Hematopoietic multipotent progenitor cell treated with erythropoietin and hydrocortisone succinate and interleukin-3 and kit ligand, for 8 days (in vitro differentiated cells): ENCODE measurements at places on chromosomes 7 and 10.

DNA sequence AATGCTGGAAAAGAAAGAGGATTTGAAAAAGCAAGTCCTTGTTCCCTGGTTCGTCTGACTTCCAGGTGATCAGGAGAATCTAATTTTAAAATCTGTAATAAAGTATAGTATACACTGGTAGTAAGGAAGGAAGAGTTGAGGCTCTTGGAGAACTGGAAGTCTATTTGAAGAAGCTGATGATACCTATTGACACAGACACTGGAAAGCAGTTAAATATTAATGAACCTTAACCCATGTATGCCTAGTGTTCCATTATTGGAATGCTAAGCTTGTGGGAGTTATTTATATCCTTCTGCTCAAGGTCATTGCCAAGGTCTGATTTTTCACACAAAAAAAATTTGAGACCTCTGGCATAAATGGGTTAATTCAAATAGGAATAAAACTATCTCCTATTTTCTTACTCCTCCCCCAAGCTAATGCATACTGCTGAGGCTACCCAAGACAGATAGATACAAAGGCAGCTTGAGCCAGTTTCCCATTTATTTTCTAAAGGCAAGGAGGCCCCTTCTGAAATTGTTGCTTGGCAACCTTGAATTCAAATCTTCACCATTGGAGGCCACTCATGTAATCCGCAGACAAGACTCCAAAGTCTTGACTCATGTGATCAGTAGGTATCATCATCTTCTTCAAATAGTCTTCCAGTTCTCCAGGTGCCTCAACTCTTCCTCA is 110.2 kb downstream of the FZD1 start:
- no peak for DNase-seq

- no peak for DNase-seq
These were observed 20.2 kb upstream of the TMEM178B start for GRCh38 chr7:141053626-141054025.

DNA sequence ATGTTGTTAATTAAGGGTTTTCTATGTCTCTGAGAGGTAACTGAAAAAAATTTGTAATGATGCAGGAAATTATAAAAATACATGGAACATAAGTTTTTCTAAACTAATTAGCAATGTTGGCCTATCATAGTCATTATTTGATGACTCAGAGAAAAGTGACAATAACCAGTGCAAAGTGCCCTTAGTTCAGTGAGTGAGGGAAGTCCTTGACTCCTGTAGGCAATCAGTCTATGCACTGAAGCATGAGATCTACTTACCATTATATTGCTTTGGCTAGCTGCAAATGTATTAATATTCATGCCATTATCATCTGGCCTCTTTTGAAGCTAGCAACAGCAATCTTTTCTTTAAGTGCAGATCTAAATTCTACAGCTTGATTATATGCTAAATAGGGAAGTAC is 40.6 kb downstream of the CCDC172 start:
- no peak for DNase-seq

GRCh38 chr10:51000164-51000563 is 74.1 kb upstream of the PRKG1 start:
- DNase-seq, result no peak

DNA sequence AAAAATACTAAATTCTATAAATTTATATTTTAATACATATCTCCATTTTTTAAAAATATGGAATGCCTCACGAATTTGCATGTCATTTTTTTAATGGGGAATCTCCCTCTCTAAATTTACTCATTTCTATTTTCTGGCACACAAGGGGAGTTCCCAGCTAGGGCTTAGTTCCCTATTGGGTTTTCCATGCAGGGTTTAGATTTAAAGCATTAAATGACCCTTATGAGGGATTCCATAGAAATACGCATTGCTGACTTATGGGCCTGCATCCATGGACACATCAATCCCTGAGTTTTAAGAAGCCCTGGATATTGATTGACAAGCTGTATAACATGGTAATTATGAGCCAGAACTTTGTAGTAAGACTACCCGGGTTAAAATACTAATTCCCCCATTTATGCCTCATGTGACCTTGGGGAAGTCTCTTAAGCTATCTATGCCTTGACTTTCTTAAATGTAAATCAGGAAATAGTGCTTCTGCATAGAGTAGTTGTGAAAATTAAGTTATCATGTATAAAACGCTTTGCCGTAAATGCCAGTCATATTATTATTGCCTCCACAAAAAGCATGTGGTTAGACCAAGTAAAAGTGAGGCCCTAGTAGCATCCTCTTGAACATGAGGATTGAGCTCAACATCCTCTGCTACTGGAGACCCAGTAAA is 78.8 kb upstream of the ANKRD1 start:
- no peak for DNase-seq

DNA sequence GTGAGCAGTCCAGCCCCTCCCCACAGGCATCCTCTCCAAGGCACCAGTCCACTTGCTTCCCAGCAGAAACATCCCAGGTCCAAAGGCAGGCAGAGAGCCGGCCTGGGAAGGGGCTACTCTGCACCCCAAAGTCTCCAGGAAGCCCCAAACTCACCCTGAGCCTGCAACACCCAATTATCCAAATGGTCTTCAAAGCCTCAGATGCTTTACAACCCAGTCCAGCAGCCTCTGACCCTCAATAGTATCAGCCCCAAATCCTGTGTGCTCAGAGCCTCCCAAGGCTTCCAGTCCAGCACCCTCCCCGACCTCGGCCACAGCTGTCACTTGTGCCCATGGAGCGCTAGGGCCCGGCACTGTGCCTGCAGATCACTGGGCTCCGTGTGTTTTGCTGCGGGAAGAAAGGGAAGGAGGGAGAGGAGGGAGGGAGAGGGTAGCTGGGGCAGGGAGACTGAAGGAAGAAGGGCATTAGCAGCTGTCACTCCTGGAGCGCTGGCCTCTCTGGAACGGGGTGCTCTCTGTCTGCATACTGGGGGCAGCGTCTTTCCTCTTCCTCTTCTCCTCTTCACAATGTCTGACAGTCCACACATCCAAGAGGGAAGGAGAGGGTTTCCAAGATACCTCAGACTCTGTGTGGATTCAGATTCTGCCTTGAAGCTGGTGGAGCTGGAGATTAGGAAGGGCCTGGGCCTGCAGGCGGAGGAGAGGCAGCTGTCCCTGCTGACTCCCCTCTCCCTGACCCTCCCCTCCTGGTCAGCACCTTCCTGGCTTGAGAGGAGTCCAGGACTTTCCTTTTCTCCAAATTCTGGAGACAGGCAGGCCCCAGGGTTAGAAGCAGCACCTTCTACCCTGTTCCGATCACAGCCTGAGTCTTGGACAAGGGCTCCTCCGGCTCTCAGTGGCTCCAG is 13.2 kb downstream of the CALML5 start:
- DNase-seq, result no peak

- no peak for DNase-seq
These were observed 4.0 kb downstream of the SNCG start for GRCh38 chr10:86962136-86962980.

GRCh38 chr7:39890411-39890810 is 59.6 kb upstream of the CDK13 start:
- DNase-seq, result no peak

GRCh38 chr10:92091965-92092364 is 168.4 kb downstream of the BTAF1 start:
- DNase-seq, result no peak

DNA sequence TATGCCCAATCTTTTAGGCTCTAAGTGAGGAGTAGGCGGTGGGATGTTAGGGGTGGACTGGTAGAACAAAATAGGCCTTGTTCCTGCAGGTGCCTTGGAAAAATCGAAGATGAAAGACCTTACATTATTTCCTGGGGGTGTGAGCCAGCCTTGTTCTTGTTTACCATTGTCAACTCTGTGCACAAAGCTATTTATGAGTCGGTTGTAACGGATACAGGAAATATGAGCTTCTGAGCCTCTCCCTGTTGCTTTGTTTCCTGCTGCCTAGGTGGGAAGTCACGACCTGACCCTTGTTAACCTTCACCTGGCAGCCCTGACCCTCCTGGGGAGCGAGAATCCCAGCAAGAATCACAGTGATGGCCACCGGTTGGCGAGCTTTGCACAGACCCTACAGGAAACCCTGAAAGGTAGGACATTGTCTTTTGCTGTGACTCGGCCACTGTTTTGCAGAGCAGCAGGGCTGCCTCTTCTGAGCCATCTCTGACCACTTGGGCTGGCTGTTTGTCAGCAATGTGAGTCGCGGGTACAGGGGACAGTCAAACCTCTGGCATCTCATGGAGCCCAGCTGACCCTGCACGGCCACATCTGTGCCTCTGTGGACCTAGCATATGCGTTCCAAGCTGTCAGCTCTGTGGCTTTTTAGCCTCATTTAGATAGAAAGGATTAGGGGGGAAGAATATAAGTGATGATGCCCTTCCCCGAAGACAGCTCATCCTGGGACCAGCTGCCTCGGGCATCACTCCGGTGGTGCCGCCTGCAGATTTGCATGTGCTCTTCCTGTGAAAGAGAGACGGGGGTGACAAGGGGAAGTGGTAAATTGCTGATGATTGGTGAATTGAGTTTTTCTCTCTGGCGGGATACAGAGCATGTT is 102.1 kb upstream of the ANLN start:
- no peak for DNase-seq

DNA sequence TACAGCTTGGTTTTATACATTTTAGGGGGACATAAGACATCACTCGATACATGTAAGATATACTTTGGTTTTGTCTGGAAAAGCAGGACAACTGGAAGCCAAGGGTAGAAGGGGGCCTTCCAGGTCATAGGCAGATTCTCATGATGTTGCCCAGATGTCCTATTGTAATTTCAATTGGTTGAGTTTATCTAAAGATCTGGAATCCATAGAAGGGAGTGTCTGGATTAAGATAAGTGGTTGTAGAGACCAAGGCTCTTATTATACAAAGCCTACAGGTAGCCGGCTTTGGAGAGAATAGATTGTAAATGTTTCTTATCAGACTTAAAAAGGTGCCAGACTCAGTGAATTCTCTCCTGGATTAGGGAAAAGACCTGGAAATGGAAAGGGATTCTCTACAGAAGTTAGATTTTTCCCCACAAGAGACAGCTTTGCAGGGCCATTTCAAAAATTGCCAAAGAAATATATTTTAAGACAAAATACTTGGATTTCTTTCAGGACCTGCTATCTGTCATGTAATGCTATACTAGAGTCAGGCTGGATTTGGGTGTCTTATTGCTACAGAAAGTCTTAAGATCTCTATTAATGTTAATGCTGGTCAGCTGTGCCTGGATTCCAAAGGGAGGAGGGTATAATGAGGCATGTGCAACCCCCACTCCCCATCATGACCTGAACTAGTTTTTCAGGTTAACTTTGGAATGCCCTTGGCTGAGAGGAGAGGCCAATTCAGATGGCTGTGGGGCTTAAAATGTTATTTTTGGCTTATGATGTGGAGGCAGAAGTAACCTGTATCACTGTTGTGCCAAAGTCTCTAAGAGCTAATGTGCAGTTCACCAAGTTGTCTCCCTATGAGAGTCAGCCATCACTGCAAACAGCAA is 511.1 kb upstream of the C7orf33 start:
- no peak for DNase-seq

GRCh38 chr7:2112261-2113198 is 120.2 kb downstream of the MAD1L1 start:
- no peak for DNase-seq

GRCh38 chr10:104844073-104844472 is 203.0 kb downstream of the SORCS3 start:
- no peak for DNase-seq

DNA sequence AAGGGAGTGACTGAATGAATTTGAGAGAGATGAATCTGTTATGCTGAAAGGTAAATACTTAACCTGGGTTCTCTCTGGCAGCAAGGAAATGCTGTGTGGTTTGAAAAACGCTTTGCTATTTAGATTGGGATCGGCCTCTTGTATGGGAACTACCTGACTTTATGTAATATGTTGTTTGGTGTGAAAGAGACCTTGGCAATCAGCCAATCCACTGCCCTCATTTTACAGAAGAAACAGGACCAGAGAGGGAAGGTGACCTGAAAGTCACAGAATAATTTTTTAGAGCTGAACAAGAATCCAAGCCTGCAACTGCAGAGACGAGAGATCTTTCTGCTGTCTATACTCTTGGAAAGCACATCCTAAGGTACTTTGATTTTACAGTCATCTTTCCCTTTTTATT is 1.0 kb downstream of the BUD31 start:
- DNase-seq, result no peak

DNA sequence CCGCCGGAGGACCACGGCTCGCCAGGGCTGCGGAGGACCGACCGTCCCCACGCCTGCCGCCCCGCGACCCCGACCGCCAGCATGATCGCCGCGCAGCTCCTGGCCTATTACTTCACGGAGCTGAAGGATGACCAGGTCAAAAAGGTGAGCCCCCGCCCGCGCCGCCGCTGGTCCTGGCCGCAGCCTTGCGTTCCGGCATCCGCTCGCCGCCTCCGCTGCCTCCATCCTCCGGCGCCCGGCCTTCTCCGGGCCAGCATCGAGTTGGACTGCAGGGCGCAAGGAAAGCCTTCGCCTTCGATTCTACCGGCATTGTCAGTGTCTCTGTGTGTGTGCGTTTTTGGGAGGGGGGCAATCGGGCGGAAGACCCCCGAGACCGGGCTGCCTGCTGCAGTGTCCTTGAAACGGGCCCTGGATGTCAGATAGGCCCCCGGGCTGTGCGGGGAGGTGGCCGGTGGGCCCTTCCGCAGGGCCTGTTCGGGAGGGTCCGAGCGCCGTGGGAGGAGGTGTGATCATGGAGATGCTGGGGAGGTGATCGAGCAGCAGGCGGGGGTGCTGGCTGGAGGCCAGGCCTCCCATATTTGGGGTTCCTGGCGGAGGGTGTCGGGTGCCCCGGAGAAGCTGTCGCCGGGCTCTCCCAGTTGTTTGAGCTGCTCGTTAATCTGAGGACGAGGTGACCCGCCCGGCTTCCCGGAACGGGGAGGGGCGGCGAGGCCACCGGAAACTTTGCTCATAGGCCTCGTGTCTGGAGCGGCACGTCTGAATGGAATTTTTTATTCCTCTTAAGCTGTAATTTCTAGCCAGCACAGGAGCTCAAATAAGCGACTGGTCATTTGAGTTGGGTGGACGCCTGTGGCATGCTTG is 40.8 kb downstream of the HK1 start:
- peak; percentile 76 for DNase-seq

DNA sequence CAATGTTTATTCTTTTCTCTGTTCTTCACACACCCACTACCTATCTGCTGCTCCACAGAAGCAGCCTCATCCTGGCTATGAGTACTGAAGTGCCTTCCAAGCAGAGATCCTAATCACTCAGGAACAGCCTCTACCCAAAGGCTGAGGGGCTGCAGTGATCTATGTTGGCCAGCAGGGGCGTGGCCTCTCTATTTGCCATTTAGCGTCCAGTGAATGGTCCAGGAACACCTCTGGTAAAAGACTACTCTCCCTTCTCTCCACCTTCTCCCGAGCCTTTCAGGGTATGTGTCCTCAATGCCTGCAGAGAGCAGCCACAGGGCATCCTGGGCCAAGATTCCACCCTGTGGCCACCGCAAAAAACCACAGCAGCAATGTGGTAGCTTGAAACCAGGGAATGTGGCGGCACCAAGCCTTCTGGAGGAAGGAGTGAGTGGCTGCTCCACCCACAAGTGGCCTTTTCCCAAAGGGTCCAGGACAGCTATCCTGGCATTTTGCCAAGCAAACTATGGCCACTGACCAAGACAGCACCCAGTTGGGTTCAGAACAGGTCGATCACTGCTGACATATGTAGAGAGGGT is 70.9 kb downstream of the SYPL1 start:
- DNase-seq, result peak; percentile 72
